ENCODE measurements at places on chromosomes 7 and 10.
A peak's percentile ranks its signal among the peaks of the same experiment; 100 is the strongest.

DNA sequence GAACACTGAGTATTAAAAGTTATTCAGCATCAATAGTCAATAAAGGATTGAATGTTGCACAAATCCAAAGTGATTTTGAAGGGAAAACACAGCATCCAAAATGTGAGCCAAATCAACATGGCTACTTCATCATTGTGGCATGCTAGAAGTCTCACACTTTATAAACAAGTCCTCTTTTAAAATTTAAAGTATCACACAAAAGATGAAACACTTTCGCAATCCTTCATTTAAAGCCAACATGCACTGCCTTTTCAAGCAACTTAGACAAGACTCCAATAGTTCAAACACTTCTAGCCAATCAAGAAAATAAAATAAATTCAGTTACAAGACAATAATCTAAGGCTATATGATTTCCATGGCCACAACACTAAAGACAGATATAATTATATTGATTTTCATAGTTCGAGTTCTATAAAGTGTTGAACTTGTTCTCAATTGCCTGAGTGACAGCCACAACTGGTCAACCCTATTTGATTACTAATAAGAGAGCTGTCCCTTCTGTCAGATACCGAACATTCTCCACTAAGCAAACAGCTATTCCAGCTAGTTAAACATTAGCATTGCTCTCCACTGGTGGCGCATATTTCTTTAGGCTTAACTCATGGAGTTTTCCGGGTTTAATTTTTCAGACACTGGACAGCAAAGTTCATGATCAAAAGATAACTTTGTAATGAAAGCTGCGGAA is 8.3 kb downstream of the EBF3 start:
- DNase-seq: no peak

DNA sequence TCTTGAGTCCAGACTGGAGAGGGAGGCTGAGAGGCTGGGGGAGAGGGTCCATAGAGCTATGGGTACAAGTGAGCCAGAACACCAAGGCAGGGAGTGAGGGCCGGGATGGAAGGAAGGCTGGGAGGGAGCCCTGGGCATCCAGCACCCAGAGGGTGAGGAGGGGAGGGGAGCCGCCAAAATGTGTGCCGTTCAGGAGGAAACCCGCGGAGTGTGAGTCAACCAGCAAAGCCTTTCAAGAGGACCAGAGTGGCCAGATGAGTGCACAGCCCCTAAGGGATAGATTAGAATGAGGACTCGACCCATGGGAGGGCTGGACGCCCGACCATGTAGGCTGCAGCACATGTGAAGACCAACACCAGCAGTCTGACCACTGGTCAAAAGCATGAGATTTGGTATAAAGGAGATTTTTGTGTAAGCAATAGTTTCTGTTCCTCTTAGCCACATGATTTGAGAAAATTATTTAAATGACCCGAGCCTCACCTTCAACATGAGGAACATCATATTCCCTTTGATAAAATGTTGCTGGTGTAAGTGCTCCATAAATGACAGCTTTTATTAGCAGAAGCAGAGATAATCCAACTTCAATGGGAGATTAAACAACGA is 179.7 kb upstream of the GRB10 start:
- DNase-seq: no peak

GRCh38 chr7:11373546-11374142 is 400.0 kb downstream of the PHF14 start:
- DNase-seq: peak; percentile 9

GRCh38 chr10:79532-80215 is 30.6 kb upstream of the TUBB8 start:
- no peak for DNase-seq

GRCh38 chr10:102633287-102633686 is 11.0 kb upstream of the TRIM8 start:
- DNase-seq: no peak

DNA sequence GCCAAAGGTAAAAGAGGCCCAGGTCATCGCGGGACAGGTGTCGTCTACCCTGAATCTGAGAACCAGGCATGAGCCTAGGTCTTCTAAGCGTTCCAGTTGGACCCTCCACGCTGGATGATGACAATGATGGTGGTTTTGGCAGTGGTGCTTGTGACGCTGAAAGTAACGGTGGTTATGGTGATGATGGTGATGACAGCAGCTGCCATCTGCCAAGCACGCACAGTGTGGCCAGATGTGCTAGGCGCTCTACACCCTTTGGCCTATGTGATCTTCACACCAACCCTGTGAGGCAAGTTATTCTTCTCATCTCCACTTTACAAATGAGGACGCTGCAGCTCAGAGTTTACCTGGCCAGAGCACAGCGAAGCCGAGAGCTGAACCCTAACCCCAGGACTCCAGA is 93.9 kb downstream of the FAM53B start:
- no peak for DNase-seq

DNA sequence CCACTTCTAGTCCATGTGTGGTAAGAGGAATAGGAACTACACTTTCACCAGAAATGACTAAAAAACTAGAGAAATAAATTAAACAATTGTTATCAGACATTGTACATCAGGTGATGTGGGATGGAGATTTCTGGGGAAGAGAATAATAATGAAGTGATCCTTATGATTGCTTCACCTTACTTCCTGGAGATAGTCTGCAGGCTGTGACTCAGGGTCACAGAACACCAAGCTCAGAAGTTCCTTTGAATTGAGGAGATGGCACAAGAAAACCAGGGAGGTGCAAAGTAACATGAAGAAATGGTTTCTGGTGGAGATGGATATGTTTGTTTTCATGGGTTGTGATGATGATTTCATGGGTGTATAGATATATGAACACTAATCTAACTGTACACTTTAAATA is 44.5 kb downstream of the ZWINT start:
- DNase-seq: no peak
